ENCODE measurements at places on chromosomes 16 and 17.

GRCh38 chr17:35361027-35361426 lies 12.4 kb downstream of the SLFN11 start:
- DNase-seq = no peak

GRCh38 chr16:87653234-87653633 lies 50.9 kb downstream of the JPH3 start:
- no peak for DNase-seq

GRCh38 chr16:49637511-49637910 lies 218.4 kb downstream of the ZNF423 start:
- no peak for DNase-seq

GRCh38 chr17:57420734-57421717 lies 164.7 kb downstream of the MSI2 start:
- no peak for DNase-seq

- no peak for DNase-seq
Observed at GRCh38 chr16:59632276-59632855, 898.2 kb upstream of the GOT2 start.

DNA sequence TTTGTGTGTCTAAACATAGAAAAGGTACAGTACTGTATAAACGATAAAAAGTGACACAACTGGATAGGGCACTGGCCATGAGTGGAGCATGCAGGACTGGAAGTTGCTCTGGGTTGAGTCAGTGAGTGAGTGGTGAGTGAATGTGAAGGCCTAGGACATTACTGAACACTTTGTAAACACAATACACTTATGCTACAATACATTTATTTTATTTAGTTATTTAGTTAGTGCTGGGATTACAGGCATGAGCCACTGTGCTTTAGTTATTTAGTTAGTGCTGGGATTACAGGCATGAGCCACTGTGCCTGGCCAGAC lies 4.6 kb downstream of the CFAP20 start:
- DNase-seq = no peak

GRCh38 chr16:85479972-85480726 lies 133.0 kb upstream of the GSE1 start:
- DNase-seq = no peak
